Camera-type eye (tissue), 1 donor: ENCODE measurements at places on chromosomes 2 and 18. TPM values are rescaled to one million over a fixed set of nuclear protein-coding genes. Genes with fewer than 3 reads are reported as not detected.

CNGA3 gene
- total RNA-seq = 9.7 TPM

HOXD3 gene
- total RNA-seq = 3.0 TPM

VSNL1 gene
- total RNA-seq = 12.9 TPM

NDUFS1 gene
- total RNA-seq = 167 TPM

CCDC138 gene
- total RNA-seq = 35.0 TPM

DPYSL5 gene
- 40.3 TPM for total RNA-seq

POTEJ gene
- 0.71 TPM for total RNA-seq

GREB1 gene
- total RNA-seq = 18.5 TPM

EFHD1 gene
- total RNA-seq = 5.9 TPM

CYP1B1 gene
- total RNA-seq = 116 TPM

DSG1 gene
- total RNA-seq = 8.5 TPM

MGAT5 gene
- 58.1 TPM for total RNA-seq

TTC39C gene
- total RNA-seq = 32.9 TPM

SP140L gene
- total RNA-seq = 3.1 TPM

TRIM43 gene
- total RNA-seq = not detected

MERTK gene
- 12.6 TPM for total RNA-seq

CKAP2L gene
- total RNA-seq = 8.0 TPM

ALPG gene
- total RNA-seq = not detected

TMEFF2 gene
- total RNA-seq = 12.6 TPM

ASAP2 gene
- total RNA-seq = 54.6 TPM

UBXN4 gene
- 192 TPM for total RNA-seq

DAW1 gene
- total RNA-seq = 0.44 TPM

FIGN gene
- total RNA-seq = 10.3 TPM

C2orf15 gene
- 3.6 TPM for total RNA-seq

GPATCH11 gene
- total RNA-seq = 17.2 TPM

AMER3 gene
- total RNA-seq = 11.8 TPM

IL36B gene
- total RNA-seq = not detected

G6PC2 gene
- total RNA-seq = 4.2 TPM

MAL gene
- 4.9 TPM for total RNA-seq

SP110 gene
- 15.7 TPM for total RNA-seq

ARHGAP25 gene
- 4.3 TPM for total RNA-seq

LYG1 gene
- total RNA-seq = 1.5 TPM
